ENCODE measurements at places on chromosomes 5 and 9.

GRCh38 chr5:133050521-133050920, 1.3 kb upstream of the HSPA4 start:
- DNase-seq = no peak

- no peak for DNase-seq
Measured at GRCh38 chr9:7289773-7290172, 509.8 kb downstream of the DMAC1 start.

DNA sequence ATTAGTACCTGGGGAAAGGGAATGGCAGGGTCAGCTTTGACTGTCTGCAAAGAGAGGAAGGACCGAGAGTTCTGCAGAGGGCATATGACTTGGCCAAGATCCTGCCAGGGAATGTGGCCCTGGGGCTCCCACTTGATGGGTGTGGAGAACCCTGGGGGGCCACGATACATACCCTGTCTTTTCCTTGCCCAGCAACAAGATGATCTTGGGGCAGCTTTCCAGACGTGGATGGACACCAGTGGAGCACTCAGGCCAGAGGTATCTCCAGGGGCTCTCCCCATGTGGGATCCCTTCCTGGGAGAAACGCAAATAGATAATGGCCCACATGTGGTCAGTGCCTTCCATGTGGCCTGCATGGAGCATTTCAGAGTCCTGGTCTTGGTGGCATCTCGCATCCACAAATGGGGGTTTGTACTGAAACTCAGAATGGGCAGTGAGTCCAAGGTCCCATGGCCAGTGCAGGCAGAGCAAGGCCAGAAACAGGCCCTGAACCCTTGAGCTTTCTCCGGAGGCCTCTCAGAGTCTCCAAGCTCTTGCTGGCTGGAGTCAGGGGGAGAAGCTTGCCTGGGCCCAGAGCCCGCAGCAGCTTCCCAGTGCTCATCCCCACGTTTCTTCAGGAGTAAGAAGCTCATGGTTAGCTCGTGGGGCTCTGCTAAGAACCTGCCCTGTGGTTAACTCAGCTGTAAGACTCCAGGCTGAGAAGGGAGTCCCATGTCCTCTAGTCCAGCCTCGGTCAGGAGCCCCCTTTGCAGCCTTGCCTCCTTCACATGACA, 18.3 kb upstream of the ORM1 start:
- no peak for DNase-seq

DNA sequence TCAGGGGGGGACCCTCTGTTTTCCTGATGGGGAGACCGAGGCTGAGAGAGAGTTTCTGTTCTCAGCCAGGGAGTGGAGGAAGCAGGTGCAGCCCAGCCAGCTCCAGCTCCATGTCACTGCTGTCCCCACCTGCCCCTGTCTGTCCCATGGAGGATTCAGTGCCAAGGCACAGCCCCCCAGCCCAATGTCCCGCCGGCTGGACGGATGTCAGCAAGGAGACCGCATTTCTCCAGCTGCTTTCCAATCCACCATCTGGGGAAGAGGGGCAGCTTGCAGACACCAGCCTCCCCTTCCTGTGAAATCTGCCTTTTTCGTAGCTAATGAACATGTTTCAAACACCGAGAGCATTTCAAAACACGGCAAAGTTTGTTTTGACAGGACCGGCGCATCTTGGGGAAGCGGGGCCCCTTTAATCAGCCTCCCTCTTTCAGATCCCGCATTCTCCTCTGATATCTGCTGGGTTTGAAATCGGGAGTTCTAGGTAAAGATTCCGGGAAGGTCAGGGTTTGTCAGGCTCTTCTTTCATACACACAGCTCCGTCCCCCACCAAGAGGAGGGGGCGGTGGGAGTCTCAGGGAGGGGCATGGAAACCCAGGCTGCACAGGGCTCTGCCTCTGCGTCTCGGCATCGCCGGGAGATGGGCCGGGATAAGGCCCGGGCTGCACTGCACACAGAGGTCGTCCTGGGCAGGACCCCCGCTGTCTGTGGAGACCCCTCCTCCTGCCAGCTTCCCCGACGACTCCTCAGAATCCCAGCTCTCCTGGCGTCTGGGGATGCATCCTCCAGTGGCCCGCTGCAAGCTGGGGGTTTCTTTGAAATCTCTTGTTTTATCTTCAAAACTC, 74.8 kb downstream of the NEK6 start:
- DNase-seq = no peak

- no peak for DNase-seq
Measured at GRCh38 chr9:112559629-112560413, 73.2 kb downstream of the KIAA1958 start.
